ENCODE measurements at places on chromosomes 2 and 18.

GRCh38 chr18:50193796-50194630 is 934 bp downstream of the MYO5B start:
- no peak for DNase-seq

- DNase-seq = no peak
These were observed 124.0 kb upstream of the GATA6 start for GRCh38 chr18:22045221-22045918.

DNA sequence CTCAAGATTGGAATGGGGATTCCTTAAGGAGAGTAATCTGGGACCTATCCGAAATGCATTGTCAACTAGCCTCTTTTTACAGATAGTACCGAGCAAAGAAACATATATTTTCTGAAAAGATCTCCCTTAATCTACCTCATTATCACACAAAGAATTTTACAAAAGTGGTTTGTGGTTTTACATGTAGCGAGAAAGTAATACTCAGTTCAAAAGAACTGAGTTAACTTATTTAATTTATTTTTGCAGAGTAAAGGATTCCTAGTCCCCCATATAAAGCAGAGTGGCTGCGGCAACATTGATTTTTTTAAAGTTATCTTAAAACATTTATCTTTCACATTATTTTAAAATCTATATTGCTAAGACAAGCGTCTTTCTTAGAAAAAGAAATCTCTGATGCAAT is 15.9 kb upstream of the SOS1 start:
- no peak for DNase-seq

DNA sequence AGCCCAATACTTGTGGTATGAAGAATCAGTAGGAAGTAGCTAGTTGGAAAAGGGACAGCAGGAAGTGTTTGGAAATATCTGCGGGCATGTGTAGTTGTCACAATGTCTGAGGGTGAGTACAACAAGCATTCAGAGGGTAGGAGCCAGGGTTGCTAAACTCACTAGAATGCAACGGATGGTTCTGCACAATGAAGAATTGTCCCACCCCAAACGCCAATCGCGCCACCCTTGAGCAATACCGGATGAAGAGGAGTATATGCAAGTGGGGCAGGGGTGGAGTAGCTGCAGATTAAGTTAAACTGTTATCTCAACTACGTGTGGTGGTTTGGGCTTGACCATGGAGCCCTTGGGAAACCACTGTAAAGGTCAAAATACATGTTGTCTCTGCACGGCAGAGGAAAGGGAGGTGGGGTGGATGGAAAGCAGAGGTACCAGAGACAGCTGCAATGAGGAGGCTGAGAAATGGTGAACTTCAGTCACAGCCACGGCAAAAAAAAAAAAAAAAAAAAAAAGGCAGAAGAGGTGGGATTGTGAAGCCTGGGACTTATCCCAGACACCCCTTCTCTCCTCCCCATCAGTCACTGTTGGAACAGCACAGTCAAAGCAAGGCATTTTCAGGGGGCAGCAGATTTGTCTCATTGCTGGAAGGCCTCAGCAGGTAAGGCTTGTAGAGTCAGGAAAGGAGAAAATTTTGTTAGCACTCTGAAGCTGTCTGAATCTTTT is 5.2 kb downstream of the CCL20 start:
- no peak for DNase-seq

- DNase-seq = peak; percentile 43
These were observed 136.8 kb downstream of the NEDD4L start for GRCh38 chr18:58180738-58181353.
